ENCODE measurements at places on chromosomes 6 and 20.

DNA sequence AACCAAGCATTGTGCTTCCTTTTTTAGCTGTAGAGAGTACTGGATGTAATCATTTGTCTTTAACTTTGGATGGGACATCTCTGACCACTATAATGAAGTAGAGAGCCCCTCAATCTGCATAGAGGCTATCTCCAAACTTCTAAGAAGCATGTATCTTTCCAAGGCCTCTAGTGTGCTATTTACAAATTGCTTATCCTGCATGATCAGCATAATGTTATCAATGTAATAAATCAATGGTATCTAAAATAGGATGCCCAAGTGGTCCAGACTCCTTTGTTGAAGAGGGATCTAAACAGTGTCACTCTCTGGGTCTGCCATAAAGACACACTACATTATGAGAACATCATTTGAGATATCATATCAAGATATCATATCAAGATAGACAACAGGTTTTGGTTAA lies 6.7 kb downstream of the TAAR9 start:
- DNase-seq = no peak

GRCh38 chr6:159693894-159694545 lies 979 bp upstream of the SOD2 start:
- no peak for DNase-seq

DNA sequence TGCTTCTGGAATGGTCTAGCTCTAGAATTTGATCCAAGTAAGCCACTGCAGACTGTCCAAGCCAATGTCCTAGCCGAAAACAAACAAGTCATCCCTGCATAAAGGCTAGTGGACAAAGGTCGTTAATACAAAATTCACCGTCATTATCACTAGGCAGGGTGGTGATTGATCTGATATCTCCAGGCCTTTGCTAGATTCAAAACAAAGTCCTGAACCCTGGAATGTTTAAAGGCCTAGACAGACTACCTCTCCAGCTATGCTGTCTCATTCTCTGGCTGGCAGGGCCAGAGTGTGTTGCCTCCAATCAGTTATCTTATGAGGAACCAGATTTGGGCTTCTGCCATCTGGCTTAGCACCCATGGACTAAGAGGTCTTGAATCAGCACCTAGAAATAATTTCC lies 38.3 kb downstream of the MAP7 start:
- DNase-seq = no peak

- DNase-seq = no peak
Measured at GRCh38 chr20:64005394-64005793, 24.5 kb downstream of the PRPF6 start.

GRCh38 chr6:166848979-166849748 lies 107.2 kb downstream of the RNASET2 start:
- DNase-seq = no peak

DNA sequence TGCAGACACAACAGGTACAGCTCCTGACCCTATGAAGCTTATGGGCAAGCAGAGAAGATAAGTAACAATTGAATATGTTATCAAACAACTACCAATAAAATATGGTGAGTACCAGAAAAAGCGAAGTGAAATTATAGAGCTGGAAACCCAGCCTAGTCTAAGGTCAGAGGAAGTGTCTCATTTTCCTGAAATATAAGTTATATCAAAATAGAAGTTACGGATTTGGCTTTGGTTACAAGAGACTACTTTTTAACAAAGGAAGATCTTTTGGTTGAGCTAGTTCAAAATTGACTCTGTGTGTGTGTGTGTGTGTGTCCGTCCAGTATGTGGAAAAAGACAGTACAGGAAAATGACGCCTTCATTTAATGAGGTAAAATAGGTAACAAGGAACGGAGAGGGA lies 8.9 kb downstream of the STX11 start:
- DNase-seq = no peak

DNA sequence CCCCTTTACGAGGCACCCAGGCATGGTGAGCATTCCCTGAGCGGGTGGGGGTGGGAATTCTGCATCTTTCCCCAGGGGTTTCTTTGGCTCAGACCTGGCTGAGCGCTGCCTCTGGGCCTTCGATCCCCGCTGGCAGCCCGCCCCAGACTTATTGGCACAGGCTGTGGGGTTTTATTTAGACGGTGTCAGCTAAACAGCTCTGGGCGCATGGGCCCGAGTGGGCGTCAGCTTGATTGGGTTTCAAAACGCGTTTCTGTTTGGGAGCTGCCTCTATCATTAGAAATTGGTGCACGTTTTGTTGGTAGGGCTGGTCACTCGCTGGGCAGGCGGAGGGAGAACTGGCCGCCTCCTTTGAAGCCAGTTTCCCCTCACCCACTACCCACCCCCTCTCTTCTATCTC lies 21.0 kb downstream of the PMEPA1 start:
- DNase-seq = no peak

DNA sequence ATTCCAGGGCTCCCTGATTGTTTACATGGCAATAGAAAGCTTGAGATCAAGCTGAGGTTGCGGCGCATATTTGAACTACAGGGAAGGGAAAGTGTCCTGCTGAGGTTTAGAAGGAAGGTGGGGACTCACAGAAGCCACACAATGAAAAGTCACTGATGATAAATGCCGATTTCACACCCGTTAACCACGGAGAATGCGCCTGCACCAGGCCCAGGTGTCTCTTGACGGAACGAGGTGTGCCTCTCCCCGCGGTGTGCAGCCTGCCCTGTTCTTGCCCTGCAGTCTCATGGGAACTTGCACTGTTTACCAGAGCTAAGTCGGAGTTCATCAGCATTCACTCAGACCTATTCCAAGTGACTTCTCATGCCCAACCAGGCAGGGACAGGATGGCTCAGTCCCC lies 90.3 kb downstream of the LY86 start:
- DNase-seq = no peak

- DNase-seq = no peak
Measured at GRCh38 chr6:8731874-8732273, 296.5 kb upstream of the SLC35B3 start.

GRCh38 chr6:170112583-170112860 lies 178.4 kb downstream of the DLL1 start:
- DNase-seq = no peak

DNA sequence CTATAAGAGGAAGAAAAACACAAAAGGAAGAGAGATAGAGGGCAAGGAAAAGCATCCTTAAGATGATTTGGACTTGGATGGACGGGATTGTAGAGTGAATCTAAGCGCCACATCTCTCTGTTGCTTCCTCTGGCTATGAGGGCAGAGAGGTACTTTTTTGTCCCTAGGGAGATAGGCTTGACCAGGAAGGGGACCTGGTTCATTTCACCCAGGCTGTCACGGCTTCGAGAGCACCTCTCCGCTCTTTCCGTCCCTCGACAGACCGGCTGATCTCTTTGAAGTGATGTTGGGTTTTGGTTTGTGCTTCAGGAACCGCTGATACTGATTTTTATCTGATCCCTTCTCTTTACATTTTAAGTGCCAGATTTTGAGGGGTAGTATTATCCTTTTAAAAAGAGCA lies 19.6 kb downstream of the NKX2-4 start:
- no peak for DNase-seq

GRCh38 chr20:20215976-20216727 lies 151.8 kb upstream of the INSM1 start:
- no peak for DNase-seq

GRCh38 chr6:108627692-108628550 lies 67.2 kb downstream of the FOXO3 start:
- no peak for DNase-seq

- no peak for DNase-seq
Measured at GRCh38 chr6:41605649-41606048, 32.6 kb upstream of the MDFI start.

GRCh38 chr6:18183766-18184165 lies 28.5 kb downstream of the KDM1B start:
- DNase-seq = no peak

DNA sequence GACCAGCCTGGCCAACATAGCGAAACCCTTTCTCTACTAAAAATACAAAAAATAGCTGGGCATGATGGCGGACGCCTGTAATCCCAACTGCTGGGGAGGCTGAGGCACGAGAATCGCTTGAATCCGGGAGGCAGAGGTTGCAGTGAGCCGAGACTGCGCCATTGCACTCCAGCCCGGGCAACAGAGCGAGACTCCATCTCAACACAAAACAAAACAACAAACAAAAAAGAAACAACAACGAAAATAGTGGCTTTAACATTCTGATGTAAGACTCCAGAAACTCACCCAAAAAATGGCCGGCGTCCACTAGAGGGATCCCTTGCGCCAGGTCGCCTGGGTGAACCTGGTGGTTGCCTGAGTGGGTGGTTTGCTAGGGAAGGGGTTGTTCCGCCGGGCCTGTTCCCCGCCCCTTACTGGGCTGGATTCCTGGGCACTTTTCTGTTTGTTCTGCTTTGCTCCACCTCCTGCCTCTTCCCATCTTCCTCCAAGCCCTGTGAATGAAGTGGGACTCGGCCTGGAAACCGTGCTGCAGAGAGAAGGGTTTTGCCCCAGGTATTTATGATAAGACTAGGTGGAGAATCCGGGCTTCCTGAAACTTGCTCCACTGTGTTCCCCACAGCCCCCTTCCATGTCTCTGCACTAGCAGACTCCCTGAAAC lies 1.5 kb downstream of the PABPC1L start:
- peak; percentile 29 for DNase-seq

- no peak for DNase-seq
Measured at GRCh38 chr20:2227861-2228260, 67.9 kb upstream of the TGM3 start.

GRCh38 chr6:71012866-71013469 lies 56.1 kb upstream of the B3GAT2 start:
- DNase-seq = no peak

DNA sequence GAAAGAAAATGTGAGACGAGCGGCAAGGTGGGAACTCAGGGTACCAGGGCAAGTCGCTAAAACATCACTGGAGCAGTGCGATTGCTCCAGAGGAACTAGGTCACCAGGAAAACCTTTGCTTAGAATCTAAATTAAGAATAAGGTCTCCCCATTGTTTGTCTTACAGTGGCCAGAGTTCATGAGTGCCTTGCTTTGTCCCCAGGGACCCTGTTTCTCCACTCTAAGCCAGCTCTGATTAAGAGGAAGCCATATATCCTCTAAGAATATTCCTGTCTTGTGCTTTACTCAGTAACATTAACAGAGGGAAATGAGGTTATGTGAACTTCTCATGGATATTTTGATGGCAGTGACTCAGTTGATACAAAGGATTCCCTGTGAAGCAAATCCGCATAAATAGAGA lies 305.8 kb downstream of the CD83 start:
- DNase-seq = no peak

GRCh38 chr20:23534801-23535593 lies 33.3 kb downstream of the CST9L start:
- no peak for DNase-seq

DNA sequence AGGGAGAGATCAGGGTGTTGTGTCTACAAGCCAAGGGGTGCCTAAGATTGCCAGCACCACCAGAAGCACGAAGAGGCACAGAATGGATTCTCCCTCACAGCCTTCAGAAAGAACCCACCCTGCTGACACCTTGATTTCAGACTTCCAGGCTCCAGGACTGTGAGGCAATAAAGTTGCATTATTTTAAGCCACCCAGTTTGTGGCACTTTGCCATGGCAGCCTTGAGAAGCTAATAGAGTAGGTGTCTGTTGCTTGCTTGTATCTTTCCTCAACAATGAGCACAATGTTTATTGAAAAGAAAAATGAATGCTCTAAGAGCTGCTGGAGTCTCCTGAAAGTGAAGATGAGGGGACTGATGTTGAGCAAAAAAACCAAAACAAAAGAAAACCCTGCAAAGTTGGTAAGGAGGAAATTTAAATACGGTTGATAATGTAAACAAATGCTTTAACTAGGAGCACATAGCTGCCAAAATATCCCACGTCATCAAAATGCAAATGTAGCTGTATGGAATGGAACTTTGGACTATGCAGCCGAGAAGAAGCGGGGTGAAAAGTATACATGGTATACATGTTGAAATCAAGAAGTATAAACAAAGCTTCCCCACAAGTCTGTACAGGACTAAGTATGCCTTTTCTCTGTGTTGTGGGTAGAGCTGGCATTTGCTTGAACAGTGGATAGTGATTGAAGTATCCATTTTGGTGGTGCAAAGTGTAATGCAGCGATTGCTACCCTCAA lies 8.0 kb downstream of the IL20RA start:
- DNase-seq = no peak

- DNase-seq = no peak
Measured at GRCh38 chr20:23613676-23614075, 8.0 kb upstream of the CST9 start.

- DNase-seq = no peak
Measured at GRCh38 chr20:39117491-39117890, 155.3 kb downstream of the DHX35 start.

- DNase-seq = no peak
Measured at GRCh38 chr6:170344631-170345576, 38.3 kb downstream of the FAM120B start.

DNA sequence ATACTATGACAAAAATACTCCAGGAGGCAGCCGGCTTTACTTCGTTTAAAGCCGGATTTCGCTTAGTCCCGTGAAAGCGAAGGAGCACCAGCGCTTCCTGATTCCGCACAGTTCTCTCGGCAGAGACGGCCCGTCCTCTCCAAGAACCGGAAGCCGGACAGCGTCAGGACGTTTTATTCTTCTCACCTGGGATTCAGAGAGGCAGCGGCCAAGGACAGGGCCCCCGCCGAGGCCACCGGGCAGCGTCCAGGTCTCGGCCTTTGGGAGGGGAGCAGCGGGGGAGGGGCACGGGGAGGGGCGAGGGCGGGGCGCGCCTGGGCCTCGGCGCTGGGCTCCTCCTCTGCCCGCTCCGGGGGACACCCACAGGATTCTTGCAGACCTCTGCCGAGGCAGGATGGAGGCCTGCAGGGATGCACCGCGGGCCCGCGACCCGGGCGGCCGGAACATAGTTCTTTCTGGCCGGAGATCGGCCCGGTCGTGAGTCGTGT lies 2.8 kb upstream of the DIDO1 start:
- peak; percentile 45 for DNase-seq

- DNase-seq = no peak
Measured at GRCh38 chr6:56521976-56522375, 120.7 kb downstream of the DST start.

DNA sequence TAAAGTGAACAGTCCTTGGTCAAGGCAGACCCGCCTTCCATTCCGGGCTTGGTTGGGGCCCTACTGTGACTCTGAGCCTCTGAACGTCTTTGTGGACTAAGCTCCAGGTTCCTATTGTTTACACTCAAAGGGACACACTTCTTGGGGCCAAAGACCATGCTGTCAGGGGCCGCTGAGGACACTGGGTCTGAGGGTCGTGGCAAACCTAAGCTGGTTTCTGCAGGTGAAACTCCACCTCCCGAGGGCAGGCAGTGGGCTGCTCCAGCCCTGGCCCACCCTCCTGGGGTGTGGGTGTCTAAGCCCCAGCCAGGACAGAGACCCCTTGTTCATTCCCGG lies 43.1 kb downstream of the DSTN start:
- no peak for DNase-seq

GRCh38 chr6:101118136-101118396 lies 236.9 kb upstream of the ASCC3 start:
- no peak for DNase-seq

Data from stimulated activated CD8-positive, alpha-beta memory T cell treated with anti-CD3 and anti-CD28 coated beads, Interleukin-7, amount 100 ng/mL, for 48 hours (primary cell).